Stimulated activated naive CD4-positive, alpha-beta T cell treated with Interleukin-2 at 50 U/mL for 16 hours (primary cell): ENCODE measurements at places on chromosomes 3 and 15.

DNA sequence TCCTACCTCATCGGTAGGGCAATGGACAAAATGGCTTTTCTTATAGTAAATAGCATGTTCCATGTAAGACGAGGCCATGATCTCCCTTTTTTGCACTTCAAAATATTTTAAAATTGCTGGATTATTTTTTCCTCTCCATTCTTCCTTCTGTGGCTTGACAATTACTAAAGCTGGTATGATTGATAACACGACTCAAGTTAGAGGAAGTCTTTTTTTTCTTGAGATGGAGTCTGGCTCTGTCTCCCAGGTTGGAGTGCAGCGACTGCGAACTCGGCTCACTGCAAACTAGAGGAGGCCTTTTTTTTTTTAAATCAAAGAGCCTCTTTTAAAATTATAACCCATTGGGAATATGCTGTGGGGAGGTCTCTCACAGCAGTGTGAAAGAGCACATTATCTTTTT is 124.5 kb upstream of the TBL1XR1 start:
- DNase-seq, result no peak

- no peak for DNase-seq
These were observed 36.2 kb downstream of the PFN2 start for GRCh38 chr3:149934524-149934923.

GRCh38 chr3:146468234-146468633 is 1.1 kb downstream of the PLSCR2 start:
- DNase-seq, result no peak

GRCh38 chr3:144394032-144394431 is 422.4 kb downstream of the DIPK2A start:
- DNase-seq, result no peak

- DNase-seq, result no peak
These were observed 16.4 kb downstream of the SLC24A1 start for GRCh38 chr15:65638109-65638508.

GRCh38 chr3:17505856-17506255 is 236.6 kb downstream of the TBC1D5 start:
- DNase-seq, result no peak
